Adipocyte (in vitro differentiated cells): ENCODE measurements at places on chromosomes 4 and X.

DNA sequence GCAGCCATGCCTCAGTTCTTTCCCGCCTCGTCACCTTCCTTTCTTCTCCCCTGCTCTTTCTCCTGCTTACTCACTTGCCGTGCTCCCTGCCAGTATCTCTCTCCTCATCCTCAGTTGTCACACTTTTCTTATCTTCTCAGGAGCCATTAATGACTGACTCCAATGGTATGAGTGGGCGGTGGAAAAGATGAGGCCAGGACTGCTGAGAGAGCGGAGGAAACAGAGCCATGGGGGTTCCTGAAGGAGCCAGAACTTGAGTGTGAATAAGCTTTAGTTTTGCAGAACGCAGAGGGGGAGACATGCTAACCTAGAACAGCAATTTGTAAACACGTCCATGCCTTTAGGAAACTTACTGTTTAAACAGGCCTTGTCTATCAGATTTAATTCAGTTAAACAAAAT is 126.5 kb downstream of the CHIC2 start:
- peak; percentile 49 for DNase-seq

- no peak for DNase-seq
Measured at GRCh38 chrX:69311936-69312670, 146.8 kb upstream of the PJA1 start.

DNA sequence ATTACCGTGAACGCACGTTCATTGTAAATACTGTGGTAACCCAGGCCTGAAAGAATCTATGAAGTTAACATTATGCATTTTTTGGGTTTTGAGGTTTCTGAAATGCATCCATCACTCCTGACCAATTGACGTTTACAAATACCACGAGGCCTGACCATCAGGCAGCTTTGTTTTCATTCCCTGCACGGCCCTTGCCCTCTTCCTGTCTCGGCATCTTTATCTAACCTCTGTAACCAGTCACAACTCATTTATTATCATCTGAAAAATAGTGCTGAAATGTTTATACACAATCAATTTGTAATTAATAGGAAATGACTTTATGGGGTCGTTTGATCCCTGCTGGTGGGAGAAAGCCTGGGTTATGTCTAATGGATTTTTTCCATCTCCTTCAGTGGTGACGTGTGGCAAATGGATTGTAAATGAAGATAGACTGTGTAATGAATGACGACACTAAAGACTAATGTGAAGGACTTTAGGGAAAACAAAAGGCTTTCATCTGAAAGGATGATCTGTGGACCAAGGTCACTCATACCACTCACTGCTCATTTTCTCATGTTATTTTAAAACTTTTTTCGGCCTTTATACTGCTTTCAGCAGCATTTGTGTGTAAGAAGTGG is 102.7 kb upstream of the SORBS2 start:
- no peak for DNase-seq

DNA sequence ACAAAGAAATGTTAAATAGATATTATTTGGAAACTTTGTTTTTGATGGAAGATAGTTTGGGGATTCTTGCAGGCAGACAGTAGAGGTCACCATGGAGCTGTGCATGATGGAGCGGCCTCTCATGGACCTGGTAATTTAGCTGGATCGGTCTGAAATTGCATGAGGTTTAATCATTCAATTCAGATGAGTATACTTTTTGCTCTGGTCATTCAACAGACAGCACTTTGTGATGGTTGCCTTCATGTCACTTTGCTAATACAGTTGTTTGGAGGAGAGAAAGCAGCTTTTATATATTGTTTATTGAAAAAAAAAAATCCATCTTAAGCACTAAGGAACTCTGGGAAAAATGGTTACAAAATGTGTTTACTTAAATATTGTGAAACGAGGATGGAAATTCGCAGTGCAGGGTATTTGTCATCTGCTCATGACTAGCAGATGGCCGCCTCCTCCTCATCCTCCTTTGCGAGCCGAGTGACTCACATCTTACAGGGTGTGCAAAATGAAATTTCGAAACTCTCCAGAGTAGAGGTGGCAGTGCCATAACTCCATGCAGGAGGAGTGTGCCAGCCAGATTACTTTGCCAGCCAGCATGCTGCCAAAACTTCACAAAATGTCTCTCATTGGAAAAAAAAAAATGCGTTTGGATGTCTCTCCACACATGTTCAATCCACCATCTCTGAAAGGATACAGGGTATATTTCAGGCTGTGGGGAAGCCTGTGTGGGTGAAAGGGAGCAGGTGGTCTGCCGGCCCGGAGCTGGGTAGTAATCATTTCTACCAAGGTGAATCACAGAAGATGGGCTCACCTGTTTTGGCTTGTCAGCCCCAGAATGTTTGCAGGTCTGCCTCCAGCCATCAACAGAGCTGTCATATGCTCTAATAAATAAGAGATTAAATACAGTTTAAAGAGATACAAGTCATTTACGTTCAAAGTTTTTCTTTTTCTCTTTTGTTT is 314.9 kb upstream of the DIPK2B start:
- DNase-seq, result peak; percentile 95

DNA sequence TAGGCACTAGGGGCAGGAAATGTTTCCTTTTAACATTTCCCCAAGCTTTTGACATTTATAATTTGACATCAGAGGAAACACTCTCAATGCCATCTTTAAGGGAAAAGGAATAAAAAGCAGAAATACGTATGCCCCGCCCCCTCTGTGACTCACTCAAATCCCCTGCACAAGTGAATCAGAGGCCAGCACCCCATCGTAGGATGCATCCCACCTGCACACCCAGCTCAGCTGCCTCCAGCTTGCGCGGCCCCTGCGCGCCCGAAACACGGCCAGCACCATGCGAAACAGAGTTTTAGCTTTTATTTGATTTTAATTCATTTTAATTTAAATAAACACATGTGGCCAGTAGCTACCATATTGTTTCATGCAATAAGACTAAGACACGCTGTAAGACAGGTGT is 29.5 kb downstream of the ABLIM2 start:
- DNase-seq, result no peak
